ENCODE measurements at places on chromosomes 13 and 19. TPM values are rescaled to one million over a fixed set of nuclear protein-coding genes. Genes with fewer than 3 reads are reported as not detected.

Gene C19orf18
- not detected for total RNA-seq

Gene CEACAM16
- total RNA-seq: not detected

Gene FAM216B
- total RNA-seq: not detected

Gene GARIN5A
- total RNA-seq: not detected

Gene OR4F17
- total RNA-seq: not detected

Gene HRC
- under 0.01 TPM for total RNA-seq

Gene UBE2L5
- total RNA-seq: under 0.01 TPM

Gene SYMPK
- 22.8 TPM for total RNA-seq

Gene ACP7
- total RNA-seq: 1.7 TPM

Gene DIAPH3
- 25.9 TPM for total RNA-seq

Gene PRRG2
- total RNA-seq: 1.1 TPM

Gene UGGT2
- 86.3 TPM for total RNA-seq

Gene SPC24
- 104 TPM for total RNA-seq

Gene EID2B
- 4.2 TPM for total RNA-seq

Gene SIGLEC10
- not detected for total RNA-seq

Gene PRKCG
- total RNA-seq: 0.28 TPM

Gene POGLUT2
- 25.5 TPM for total RNA-seq

Gene CYP2S1
- total RNA-seq: 1.3 TPM

Gene PLIN4
- total RNA-seq: not detected

Gene VSTM2B
- total RNA-seq: 0.28 TPM

Gene ZNF536
- not detected for total RNA-seq

Gene GRIN3B
- under 0.01 TPM for total RNA-seq

Gene RPS16
- 99.8 TPM for total RNA-seq

Gene CTXN1
- 1.4 TPM for total RNA-seq

Gene TMEM190
- total RNA-seq: not detected
